ENCODE measurements at places on chromosomes 1 and 21.

GRCh38 chr1:9559673-9560072 is 20.4 kb downstream of the SLC25A33 start:
- no peak for DNase-seq

- DNase-seq = no peak
These were observed 10.3 kb upstream of the EPS8L3 start for GRCh38 chr1:109773900-109774485.

DNA sequence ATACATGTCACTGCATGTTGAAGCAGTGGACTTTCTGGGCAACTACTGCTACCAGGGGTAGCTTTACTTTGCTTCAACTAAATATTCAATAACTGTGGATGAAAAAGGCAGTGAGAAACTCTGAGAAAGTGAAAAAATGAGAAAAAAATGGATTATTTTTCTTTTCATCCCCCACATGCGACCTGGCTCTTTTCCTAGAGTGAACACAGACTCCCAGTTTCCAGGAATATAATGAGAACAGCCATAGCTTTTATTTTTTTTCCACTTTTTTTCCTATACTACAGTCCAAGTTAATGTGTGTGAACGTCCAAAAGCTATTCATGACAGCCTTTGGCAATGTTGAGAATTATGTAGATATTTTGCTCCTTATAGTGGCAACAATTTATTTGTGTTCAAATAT is 230.4 kb downstream of the DNM3 start:
- DNase-seq = no peak

DNA sequence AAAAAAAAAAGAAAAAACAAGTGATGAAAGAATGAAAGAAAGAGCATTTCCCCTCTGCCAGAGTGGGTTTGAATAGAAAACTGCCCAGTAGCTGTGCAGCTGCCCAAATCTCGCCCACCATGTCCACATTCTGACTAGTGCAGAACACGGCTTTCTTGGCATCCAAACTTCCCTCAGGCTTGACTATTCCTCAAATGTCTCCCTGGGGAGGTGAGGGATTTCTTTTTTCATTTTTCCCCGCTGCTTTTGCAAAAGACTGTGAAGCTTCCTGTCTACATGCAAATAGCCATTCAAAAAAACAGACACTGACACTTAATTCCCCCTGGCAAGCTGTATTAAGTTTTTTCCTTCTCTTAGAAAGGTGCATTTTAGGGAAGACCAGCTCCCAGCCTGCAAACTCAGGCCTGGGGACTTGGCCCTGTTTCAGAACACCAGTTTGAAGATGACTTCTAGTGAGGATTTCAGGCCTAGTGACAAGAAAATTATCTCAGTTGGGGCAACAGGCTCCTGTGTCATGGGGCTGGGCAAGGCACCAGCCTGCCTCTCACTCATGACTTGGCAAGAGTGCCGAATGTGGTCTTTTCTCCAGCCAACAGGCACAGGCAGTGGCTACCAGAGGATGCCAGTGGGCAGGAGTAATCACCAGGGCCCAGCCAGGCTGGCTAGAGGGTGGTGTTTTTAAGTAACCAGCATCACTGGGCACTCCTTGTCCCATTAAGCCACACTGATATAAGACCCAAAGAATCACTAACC is 178.1 kb upstream of the NFIA start:
- DNase-seq = no peak

- DNase-seq = peak; percentile 79
These were observed 17.9 kb downstream of the CSRP1 start for GRCh38 chr1:201488830-201489589.

DNA sequence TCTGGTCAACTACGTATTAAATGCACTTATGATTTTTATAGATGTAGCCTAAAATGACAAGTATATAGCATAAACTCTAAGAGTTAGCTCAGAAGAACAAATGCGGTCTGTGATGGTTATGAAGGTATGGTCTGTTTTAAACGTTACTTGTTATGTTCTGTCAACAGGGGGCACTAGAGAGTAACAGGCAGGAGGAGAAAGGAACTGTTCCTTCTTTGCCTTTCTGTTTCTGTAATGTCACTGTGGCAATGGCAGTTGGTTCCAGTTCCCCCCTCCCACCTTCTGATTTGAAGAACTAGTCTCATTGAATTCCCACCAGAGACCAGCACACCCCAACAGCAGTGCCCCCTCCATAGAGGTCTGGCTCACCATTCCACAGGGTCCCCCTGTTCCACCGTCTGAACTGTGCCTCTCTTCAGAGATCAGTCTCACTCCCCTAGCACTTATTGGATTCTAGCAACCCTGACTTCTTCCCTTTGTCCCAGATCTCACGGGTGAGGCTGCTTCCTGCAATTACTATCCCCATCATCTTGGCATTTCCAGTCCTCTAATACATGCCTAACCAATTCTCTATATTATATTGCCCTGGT is 14.0 kb downstream of the KRTAP24-1 start:
- no peak for DNase-seq

DNA sequence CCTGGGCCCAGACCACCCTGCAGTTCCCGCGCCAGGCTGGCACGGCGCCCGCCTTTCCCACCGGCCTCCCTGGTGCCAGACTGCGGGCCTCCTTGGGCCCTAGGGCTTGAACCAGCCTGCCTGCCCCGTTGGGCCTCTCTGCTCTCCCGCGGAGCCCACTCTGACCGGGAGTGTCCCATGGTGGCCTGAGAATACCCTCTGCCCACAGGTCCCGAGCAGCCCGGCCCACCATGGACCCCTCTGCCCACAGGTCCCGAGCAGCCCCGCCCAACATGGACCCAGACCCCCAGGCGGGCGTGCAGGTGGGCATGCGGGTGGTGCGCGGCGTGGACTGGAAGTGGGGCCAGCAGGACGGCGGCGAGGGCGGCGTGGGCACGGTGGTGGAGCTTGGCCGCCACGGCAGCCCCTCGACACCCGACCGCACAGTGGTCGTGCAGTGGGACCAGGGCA is 7.9 kb downstream of the MIB2 start:
- no peak for DNase-seq

GRCh38 chr1:229093609-229094336 is 177.1 kb upstream of the RAB4A start:
- DNase-seq = no peak

DNA sequence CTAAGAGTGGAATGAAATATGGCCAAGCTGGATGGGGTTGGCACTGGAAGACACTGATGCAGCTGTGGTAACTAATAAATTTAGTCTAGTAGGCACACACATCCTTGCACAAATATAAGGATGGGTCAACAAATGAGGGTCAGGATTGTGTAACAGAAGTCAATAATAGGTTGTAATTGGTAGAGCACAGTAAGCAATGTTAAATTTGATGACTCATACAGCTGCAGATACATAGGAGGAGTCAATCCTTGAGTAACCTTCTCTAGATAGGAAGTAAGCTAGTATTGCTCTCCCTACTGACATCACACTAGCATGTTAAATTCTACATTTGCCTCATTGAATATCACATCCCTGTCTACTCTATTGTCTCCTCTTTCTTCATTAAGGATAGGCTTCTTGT is 332.1 kb downstream of the PTPRC start:
- DNase-seq = no peak

GRCh38 chr1:215600258-215600792 is 33.2 kb downstream of the KCTD3 start:
- DNase-seq = no peak

- DNase-seq = no peak
These were observed 21.1 kb upstream of the RBM15 start for GRCh38 chr1:110318046-110318445.

- no peak for DNase-seq
These were observed 9.6 kb downstream of the DENND2C start for GRCh38 chr1:114660238-114660637.

- no peak for DNase-seq
These were observed 46.3 kb downstream of the TNNT2 start for GRCh38 chr1:201331166-201331565.

GRCh38 chr1:181984006-181984405 is 77.5 kb downstream of the ZNF648 start:
- DNase-seq = no peak

DNA sequence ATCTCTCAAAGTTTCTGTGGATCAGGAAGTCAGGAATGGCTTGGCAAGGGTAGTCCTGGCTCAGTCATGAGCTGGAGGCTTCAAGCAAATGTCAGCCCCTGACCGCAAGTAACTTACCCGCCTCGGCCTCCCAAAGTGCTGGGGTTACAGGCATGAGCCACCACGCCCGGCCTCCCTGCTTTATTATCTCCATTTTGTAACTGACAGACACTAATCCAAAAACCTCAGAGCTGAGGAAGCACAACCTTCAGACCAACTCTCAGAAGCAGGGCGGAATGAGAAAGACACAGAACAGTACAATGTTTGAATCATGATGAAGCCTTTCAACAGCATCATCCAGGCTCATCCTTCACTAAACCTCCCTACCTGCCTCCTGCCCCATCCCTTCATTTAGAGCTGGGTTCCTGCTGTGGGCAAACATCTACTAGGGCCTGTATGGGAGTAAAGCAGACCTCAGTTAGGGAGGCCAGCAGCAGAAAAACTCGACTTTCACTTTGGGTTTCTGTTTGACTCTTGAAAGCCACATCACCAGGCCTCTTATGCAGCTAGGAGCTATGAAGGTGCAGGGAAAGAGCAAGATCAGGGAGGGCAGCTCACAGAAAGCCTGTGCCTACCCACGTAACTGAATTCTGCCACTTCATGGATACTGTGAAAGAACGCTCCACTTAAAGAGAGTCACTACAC is 84.4 kb upstream of the RAB4A start:
- no peak for DNase-seq

DNA sequence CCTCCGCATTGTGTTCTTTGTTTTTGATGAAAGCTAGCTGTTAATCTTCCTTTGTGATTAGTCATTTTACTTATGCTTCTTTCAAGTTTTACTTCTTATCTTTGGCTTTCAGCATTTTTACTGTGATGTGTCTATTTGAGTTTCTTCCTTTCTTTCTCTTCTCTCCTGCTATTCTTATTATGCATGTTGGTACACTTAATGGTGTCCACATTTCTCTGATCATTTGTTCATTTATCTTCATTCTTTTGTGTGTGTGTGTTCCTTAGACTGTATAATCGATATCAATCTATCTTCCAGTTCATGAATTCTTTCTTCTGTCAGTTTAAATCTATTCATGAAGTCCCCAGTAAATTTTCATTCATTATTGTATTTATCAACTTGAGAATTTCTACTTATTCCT is 1650.3 kb downstream of the BRINP3 start:
- no peak for DNase-seq

- no peak for DNase-seq
These were observed 450 bp upstream of the POU3F1 start for GRCh38 chr1:38046884-38047602.

DNA sequence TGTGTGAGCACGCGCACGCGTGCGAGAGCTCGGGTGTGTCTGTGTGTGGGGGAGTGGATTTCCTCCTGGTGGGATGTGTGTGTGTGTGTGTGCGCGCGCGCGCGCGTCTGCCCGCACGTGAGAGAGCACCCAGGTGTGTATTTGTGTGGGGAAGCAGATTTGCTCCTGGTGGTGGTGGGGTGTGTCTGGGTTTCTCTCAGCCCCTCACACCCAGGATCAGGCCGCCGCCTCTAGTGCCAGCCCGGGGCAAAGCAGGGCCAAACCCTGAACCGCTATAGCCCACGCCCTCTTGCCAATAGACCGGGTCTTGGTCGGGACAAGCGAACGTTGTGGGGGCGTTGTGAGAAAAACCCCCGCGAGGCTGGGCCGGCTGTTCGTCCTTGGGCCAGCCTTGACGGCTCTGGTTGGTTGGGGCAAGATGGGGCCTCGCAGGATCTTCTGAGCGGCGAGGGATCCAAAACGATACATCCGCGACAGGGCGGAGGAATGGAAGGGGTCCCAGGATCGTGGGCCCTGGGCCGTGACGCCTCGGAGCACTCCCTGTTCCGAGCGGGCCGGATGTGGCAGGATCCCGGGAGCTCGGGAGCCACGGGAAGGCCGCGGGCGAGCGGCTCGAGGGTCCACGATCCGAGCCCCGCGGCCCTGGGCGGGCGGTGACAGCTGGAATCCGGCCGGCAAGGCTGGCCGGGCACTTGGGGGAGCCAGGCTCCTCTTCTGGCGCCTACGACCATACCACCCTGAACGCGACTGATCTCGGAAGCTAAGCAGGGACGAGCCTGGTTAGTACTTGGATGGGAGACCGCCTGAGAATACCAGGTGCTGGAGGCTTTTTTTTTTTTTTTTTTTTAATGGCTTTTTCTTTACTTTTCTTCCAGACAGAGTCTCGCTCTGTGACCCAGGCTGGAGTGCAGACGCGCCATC is 68.2 kb downstream of the RNF187 start:
- DNase-seq = no peak

DNA sequence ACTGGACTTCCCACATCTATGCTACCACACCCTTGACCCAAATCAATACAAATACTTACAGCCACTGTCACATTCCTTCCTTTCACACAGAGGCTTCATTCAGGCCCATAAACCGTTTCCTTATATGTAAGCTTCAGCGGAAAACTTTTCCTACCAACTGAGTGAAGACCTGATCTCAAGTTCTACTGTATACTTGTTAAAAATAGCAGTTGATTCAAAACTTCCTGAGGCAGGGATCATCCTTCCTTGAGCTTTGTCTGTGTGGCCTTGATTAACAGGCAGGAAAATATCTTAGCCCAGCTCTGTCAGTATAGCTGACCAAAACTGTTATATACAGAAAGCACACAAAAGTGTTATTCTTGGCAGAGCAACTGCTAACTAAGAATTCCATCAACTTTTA is 42.7 kb downstream of the DENND2C start:
- no peak for DNase-seq

DNA sequence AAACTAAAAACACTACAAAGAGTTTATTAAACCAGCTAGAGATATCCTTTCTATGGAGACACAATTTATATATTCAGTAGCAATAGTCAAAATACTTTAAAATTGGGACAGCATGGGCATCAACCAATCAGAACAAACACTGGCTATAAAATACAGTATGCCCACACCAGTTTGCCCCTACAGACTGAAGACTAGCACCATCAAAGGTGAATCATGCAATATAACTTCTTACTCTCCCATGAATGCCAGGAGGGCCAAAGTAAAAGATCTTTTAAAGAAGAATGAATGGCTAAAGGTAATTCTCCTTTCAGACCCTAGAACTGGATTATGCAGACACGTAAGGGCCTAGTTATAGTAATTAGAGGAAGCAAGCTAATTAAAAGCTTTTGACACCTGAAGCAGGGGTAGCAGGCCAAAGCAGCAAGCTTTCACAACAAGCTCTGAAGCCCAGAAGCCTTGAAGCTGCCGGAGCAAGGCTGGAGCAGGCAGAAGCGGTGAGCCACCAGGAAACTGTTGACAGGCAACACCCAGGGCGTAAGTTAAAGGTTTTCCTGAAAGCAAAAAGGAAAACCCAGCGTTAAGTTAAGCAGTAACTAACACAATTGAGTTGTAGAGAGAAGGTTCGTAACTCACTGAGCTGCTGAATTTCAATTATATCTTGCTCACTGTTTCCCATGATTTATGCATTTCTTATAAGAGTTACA is 99.3 kb downstream of the CDC42BPA start:
- no peak for DNase-seq
